Lung microvascular endothelial cell (primary cell): ENCODE measurements at places on chromosomes 1 and 21.

- no peak for DNase-seq
Measured at GRCh38 chr1:161727256-161727924, 6.0 kb downstream of the FCRLB start.

DNA sequence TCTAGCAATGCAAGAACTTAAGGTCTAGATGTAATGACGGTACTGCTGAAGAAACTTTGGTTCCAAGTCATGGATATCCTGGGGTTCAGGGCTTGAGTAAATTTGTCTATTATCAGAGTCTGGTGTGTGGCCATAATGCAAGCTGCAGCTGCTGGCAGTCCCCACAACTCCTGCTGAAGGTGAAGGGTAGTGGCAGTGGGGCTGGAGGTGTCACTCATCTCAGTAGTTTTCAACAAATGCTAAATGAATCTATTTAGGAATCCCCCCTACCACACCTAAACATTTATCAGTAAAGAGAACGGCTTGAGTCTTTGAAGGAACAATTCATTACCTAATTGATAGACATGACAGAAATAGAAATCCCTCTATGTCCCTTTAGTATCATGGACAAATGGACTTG lies 99.2 kb upstream of the GNG4 start:
- DNase-seq = no peak

- no peak for DNase-seq
Measured at GRCh38 chr1:5973771-5974170, 18.5 kb downstream of the NPHP4 start.

GRCh38 chr1:43981135-43981491 lies 2.1 kb downstream of the B4GALT2 start:
- DNase-seq = no peak

GRCh38 chr1:165539306-165539705 lies 4.5 kb upstream of the LRRC52 start:
- DNase-seq = no peak

GRCh38 chr21:35171385-35171784 lies 122.3 kb upstream of the RUNX1 start:
- no peak for DNase-seq

GRCh38 chr1:202248861-202249260 lies 55.3 kb downstream of the LGR6 start:
- DNase-seq = no peak

- DNase-seq = no peak
Measured at GRCh38 chr21:31181082-31181750, 142.9 kb upstream of the KRTAP19-8 start.

GRCh38 chr1:16005597-16005996 lies 1.6 kb downstream of the SRARP start:
- no peak for DNase-seq

DNA sequence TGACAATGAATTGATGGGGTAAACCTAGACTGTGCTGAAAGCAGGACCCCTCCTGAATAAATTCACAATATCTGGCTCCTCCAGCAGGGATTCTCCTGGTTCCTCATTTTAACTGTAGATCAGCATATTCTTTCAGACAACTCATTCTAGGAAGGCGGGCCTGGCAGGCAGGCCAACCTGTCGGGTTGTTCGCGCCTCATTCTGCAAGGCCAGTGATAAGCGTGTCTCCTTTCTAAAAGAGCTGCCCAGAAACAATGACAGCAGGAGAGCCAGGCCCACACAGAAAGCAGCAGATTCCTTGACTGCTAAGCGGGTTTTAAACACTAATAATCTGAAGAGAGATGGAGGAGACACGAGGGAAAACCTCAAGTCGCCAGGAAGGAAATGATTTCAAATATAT lies 70.0 kb downstream of the NTPCR start:
- no peak for DNase-seq

DNA sequence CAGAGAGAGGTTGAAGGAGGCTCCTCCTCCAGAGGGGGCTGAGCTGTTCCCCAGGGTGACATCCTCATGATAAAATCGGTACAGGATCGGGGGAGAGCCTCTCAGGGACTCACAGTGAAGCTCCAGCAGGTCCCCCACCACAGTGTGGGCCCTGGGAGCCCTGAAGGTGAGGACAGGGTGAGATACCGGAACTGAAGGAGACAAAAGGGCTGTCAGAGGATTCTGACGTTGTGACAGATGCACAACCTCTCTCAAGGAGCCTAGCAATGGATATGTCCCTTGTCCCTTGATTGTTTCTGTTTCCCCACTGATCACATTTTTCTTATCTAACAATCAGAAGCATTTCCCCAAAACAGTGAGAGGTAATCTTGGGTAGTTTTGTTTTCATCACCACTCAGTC lies 5.2 kb downstream of the FCRL3 start:
- DNase-seq = no peak

- no peak for DNase-seq
Measured at GRCh38 chr1:244960904-244961303, 96.6 kb upstream of the HNRNPU start.

DNA sequence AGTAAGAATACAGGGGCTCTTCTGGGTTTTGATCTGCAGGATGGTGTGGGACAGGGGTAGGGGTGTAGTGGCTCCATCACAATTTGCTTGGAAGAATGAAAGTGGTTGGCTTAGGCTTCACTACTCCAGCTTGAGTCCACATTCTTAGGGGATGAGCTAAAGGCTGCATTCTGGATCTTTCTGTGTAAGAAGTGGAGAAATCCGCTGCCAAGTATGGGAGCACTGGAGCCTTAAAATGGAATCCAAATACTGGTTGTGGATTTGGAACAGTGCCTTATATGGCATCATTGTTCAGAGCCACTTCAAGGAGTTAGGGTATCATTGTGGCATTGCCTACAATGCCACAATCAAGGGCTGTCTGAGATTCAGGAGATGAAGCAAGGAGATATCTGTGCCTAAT lies 187.1 kb downstream of the LMO4 start:
- DNase-seq = no peak
